Muscle of leg (tissue), 16 donors: ENCODE measurements at places on chromosomes 2 and 18. TPM values are rescaled to one million over a fixed set of nuclear protein-coding genes. Genes with fewer than 3 reads are reported as not detected.

- DNase-seq: peak; percentile 72
These were observed 156.0 kb downstream of the TGIF1 start for GRCh38 chr18:3605954-3606443.

The VWC2L gene
- not detected for total RNA-seq

GRCh38 chr2:20353241-20353992 lies 2.8 kb upstream of the PUM2 start:
- DNase-seq: peak; percentile 39

- DNase-seq: no peak
These were observed 340.6 kb downstream of the DYSF start for GRCh38 chr2:71793926-71794325.

The LYG2 gene
- total RNA-seq: not detected

The SGO2 gene
- total RNA-seq: 5.3 TPM

- DNase-seq: no peak
These were observed 95.1 kb downstream of the ZFP36L2 start for GRCh38 chr2:43131051-43131889.

DNA sequence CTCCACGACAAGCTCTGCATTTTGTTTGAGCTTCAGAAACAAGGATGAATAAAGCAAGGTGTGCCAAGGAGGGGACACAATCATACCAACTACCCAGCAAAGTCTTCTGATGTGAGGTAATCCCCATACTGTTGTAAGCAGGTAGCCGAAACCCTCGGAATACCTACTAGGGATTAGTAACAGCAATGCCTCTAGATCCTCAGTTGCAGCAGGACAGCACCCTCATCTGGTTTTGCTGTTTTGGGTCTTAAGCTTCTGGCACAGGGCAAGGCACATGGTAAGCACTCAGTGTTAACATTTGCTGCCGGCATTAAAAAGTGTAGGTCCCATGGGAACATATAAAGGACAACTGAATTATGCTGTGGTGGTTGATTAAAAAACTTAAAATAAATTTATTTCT lies 16.0 kb upstream of the LINC00305 start:
- no peak for DNase-seq

The GALNT13 gene
- 0.31 TPM for total RNA-seq

GRCh38 chr2:230203110-230203676 lies 16.6 kb downstream of the SP110 start:
- DNase-seq: no peak

The ZSWIM2 gene
- total RNA-seq: not detected

GRCh38 chr2:29241955-29242565 lies 126.8 kb downstream of the CLIP4 start:
- no peak for DNase-seq

The PLGLB2 gene
- total RNA-seq: 0.80 TPM

The NPHP1 gene
- total RNA-seq: 6.9 TPM

The SLC39A10 gene
- total RNA-seq: 24.3 TPM

GRCh38 chr2:195985741-195986140 lies 82.9 kb downstream of the DNAH7 start:
- DNase-seq: no peak

GRCh38 chr2:188280811-188281222 lies 10.9 kb upstream of the GULP1 start:
- peak; percentile 20 for DNase-seq

DNA sequence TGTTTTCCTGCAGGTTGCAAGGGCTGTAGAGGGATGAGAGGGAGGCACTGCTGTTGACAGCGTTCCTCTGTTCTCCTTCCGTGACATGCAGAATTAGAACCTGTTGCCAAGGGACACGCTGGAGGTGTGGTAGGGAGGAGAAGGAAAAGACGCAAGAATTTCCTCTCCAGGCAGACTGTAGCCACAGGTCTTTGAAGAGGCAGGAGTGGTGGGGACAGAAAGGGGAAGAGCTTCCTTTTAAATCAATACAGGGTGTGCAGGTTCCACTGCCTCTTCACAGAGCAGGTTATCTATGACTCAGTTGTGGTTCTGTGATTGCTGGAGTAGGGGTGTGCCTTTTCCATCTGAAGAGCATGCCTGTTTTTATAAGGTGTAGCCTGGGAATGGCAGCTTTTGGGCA lies 133.0 kb downstream of the WDSUB1 start:
- DNase-seq: no peak

GRCh38 chr2:24046599-24046929 lies 627 bp downstream of the WDCP start:
- no peak for DNase-seq

DNA sequence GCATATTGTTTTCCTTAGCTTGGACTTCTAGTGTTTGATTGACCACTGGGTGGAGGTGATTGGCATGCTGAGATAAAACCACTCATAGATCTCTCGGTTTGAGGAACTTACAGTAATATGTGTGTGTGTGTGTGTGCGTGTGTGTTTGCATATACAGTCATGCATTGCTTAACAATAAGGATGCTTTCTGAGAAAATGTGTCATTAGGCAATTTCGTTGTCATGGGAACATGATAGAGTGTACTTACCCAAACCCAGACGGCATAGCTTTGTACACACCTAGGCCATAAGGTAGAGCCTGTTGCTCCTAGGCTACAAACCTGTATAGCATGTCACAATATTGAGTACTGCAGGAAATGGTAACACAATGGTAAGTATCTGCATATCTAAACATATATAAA lies 167.3 kb downstream of the NYAP2 start:
- DNase-seq: no peak

The DHRS9 gene
- total RNA-seq: 0.31 TPM

DNA sequence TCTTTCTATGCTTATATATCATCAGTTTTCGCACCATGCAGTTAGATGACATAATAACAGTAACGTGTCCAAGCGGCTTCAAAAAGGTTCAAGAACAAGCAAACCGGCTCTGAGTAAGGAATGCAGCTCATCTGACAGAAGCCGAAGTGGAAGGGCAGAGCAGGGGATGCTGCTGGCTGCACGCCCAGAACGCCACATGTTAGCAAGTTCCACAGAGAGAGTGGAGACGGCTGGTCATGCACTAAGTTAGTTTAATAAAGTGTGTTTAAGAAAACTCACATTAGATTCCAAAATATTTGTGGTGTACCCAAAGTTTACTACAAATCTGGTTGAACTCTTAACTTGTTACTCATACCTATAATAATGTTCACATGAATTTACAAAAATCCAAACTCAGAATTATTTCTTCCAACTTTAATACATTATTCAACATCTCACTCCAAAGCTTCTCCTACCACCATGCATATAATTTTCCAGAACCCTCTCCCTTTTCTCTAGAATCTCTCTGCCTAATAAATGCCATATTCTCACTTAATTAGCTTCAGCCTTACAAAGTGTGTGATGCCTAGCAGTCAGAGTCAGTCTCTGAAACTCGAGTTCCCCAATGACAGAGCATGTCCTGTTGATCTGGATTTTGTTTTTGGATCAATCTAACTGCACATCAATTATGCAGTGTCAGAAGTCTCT lies 170.0 kb downstream of the DNAH7 start:
- peak; percentile 93 for DNase-seq

DNA sequence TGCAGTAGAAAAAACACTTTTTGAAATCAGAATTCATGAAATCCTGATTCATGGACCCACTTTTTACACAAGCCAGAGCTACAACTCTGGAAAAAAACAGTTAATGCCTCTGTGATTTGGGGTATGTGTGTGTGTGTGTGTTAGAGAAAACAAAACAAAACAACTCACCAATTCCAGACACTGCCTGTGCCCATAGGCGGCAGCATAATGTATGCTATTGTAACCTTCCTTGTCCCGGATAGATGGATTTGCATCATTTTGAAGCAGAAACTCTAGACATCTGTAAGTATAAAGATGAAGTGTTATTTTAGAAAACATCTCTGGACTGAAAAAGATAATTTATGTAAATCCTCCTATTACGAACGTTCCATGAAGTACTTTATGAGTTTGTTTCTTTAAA lies 152.0 kb upstream of the PGAP1 start:
- DNase-seq: no peak

The C2orf78 gene
- not detected for total RNA-seq

DNA sequence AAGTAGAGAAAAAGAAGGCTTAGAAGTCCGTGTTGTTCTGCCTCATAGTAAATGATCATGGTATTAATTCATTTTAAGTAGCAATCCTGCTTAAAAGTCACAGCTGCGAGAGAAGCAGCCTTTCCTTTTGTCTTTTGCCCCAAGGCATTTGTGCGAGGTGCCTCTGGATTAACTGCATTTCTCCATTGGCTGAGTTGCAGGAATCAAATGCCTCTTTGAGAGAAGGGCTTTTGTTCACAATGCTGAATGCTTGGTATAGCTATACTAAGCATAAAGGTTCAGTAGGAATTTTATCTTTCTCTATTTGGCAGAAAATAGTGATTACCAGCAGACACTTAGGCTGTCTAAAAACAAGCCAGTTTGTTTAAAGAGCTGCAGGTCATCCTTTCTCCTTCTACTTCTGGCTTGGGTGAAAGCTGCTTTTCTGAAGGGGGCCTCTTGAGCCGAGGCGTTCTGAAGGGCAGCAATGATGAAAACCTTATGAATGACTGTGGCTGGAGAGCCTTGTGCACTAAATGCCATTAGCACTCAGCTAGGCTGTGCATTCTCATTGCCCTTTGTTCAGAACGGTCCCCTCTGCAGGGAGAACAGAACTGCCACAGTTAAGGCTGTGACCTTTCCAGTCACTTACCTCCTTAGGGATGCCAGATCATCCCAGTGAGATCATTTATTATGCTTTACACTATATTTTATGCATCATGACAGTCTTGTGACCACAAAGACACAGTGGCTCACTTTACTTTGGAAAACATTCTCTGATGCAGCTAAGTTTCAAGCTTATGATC lies 68.8 kb upstream of the TMEM87B start:
- no peak for DNase-seq

The SF3B1 gene
- 253 TPM for total RNA-seq

DNA sequence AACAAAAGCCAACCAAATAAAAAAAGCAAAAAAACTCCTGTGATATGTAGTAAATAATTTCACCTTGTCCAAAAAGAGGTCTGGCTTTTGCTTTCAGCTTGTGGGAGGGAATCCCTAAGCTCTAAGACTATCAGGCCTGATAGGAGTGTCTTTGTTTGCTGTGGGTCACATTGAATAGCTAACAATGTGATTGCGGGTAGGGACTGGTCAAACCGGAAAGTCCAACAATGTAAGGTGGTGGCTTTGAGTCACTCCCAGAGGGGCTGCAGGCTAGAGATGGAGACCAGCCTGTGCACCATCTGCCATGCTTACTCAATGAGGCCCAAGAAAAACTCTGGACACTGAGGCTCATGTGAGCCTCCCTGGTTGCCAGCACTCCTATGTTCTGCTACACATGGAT lies 192.9 kb downstream of the TFCP2L1 start:
- no peak for DNase-seq

The WNT10A gene
- 0.04 TPM for total RNA-seq

The TMEM247 gene
- not detected for total RNA-seq

GRCh38 chr18:38454764-38455469 lies 889.3 kb upstream of the CELF4 start:
- DNase-seq: no peak

DNA sequence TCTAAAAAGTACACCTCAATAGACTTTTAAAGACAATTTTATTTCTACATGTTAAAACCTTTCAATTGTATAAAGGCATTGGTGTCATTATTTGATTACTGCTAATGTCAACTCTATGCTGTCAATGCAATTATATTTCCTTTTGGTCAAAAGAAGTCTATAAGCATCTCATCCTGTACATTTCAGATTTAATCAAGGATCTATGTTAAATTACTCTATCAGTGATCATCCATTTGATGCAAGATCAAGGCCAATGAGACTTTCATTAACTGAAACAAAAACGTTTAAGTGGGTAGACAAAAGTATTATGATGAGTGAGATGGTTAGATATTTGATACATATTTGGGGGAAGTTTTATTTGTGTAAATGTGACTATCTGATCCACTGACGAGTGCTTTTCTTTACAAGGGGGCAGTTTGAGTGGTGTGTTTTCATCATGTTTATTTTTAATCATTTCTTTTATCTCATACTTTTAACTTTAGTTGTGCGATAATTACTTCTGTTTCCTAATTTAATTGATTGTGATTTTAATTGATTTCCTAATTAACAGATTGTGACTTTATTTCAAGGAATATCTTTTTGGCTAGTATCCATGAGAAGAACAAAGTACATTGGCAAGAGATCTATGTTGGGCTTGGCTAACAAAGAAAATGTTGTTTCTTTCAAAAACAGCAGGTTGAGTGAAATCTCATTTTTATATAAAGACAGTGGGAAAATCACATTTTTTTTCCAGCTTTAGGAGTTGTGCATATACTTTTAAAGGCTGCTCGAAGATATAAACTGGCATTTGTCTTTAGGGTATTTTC lies 1.1 kb downstream of the ARHGAP28 start:
- no peak for DNase-seq

The AKAIN1 gene
- total RNA-seq: 0.18 TPM

DNA sequence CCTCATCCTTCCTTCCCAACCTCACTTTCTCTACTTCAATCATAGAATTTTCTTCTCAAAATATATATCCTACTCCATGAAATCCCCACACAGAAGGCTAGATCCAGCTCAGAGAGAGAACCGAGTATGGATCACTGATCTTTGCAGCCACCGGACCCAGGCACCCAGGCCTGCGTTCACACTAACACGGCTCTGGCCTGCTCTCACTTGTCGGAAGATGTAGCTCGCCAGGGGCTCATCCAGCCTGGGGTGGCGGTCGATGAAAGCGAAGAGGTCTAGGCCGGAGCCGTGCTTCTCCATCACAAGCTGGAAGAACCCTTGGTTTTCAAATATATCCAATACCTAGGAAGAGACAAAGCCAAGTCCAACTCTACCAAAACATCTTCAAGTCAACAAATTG lies 12.7 kb upstream of the MTERF4 start:
- DNase-seq: no peak

DNA sequence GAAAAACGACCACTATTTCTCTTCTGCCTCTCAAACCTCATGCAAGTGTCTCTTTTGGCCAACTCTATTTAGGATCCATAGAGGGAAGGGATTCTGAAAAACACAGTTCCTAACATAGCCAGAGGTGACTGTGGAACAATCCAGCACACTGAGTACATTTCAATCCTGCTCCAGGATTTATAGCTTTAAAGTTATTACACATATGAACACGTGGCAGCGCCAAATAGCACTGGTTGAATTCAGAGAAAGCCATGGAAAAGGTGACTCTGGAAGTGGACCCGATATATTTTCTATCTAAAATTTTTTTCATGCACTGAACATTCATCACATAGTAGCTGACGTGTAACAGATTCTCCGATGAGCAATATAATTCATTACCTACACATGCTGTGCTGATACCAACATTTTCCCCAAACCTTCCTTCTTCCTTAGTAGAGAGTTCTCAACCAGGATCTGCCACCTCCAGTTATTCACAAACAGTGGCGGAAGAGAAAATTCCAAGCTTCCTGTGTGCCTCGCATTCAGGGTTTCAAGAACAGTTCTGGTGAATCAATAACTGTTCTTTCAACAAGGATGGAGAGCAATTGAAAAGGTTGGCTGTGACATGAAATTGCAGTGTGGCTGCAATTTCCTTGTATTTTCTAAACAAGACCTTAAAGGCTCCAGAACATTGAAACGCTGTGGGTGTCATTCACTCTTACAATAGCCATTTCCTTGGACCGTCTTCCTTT lies 25.7 kb upstream of the TTR start:
- peak; percentile 21 for DNase-seq

- peak; percentile 86 for DNase-seq
These were observed 1.8 kb upstream of the BCL11A start for GRCh38 chr2:60555066-60555782.

GRCh38 chr18:78510636-78511035 lies 469.0 kb upstream of the SALL3 start:
- no peak for DNase-seq

GRCh38 chr2:196182439-196183171 lies 11.2 kb upstream of the STK17B start:
- DNase-seq: no peak
